Activated naive CD4-positive, alpha-beta T cell treated with anti-CD3 and anti-CD28 coated beads, Interleukin-2, amount 50 U/mL, for 16 hours (primary cell): ENCODE measurements at places on chromosomes 2 and 18.

GRCh38 chr2:241570961-241571581, 12.5 kb downstream of the BOK start:
- DNase-seq: no peak

- DNase-seq: no peak
Measured at GRCh38 chr18:39057423-39058064, 1491.9 kb upstream of the CELF4 start.

- DNase-seq: no peak
Measured at GRCh38 chr2:85734015-85734414, 19.8 kb upstream of the ATOH8 start.

DNA sequence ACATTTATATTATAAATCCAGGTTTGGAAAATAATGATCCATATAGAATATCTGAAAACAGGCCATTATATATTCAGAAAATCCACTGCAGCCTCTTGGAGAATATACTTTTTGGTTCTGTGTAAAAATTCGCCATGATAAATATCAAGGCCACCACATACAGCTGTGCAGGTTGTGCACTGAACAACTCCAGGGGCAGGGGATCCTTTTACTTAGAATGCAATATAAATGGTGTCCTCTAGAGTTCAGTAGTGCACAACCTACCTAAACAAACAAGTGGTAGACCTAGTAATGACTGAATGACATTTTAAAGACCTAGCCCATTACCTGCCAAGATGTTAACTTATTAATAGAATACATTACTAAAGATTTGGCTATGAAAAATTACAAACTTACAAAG, 22.4 kb downstream of the MOGAT1 start:
- no peak for DNase-seq

- no peak for DNase-seq
Measured at GRCh38 chr2:223314811-223315210, 262.8 kb downstream of the KCNE4 start.

- DNase-seq: no peak
Measured at GRCh38 chr2:38446906-38447561, 70.0 kb upstream of the ATL2 start.

DNA sequence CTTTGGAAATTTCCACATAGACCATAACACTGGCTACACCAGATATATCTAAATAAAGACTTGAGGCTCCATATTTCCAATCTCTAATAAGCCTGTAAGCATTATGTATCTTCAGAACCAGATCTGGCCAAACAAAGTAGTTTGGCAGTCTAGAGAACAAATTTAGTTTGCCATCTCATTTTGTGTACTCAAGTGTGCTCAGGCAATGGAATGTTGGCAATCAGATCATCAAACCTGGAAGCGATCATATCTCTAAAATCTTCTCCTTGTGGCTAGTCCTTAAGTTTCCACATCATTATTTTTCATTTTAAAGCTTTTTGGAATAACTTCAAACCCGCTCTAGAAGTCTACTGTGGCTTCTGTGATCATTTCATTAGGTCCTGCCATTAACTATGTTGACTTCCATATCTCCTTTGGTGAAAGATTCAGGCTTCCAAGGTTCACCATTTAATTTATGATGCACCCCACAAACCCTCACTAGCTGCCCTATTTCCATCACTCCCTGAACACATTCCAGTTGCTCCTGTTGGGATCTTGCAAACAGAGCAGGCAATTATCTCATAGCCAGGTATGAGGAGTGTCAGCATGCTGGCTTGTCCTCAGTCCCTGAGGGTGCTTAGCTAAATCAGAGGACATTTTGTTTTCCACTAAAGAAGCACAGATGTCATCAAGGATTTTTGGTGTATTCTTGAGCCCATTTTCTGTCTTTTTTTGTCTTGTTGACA, 46.2 kb downstream of the WDR75 start:
- no peak for DNase-seq

DNA sequence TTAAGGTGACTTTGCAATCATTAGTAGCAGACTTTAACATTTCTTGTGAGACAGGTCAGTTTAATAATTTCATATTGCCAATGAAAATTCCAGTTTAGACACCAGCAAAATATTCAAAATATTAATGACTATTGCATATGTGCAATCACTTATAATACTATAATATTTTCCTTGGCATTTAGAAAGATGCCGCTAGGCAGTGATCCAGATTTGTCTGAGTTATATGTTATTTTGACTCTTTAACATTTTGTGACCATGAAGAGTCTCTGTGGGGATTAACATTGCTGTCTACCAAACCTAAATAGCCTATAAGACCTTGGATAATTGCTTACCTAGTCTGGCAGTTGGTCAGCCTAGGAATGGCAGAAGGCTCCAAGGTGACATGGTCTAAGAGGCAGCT, 389.6 kb downstream of the THSD7B start:
- DNase-seq: no peak

GRCh38 chr18:70046207-70046606, 98.5 kb upstream of the CD226 start:
- DNase-seq: no peak

DNA sequence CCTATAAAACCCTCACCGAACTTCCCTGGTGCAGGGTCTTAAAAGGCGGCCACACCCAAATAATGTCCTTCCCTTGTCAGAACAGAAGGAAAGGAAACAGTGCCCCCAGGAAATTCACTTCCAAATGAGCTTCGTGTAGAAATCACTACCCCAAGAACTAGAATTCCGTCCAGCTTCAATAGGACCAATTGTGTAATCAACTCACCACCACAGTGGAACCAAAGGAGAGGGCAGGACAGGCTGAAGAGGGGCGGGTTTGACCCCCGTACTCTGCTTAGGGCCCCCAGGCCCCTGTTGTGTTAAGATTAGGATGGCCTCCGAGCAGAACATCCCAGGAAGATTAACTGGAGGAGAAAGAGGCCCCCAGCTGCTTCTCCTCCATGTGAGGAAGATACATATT, 24.1 kb downstream of the GPR35 start:
- DNase-seq: no peak

DNA sequence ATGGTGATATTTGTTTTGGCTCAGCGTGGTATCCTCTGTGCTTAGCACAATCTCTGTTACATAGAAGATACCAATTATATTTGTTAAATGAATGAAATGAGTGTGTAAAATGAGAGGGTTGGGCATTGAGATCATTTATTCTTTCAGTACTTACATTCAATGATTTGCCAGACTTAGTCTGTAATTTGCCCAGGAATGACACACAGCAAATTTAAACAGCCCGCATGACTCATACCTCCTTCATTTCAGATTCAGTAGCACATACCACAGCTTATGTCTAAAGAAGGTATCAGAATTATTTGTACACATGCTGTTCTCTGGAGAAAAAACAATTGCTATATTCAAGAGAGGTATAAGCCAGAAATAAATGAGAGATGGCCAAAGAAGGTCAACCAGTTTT, 37.0 kb downstream of the KLHL14 start:
- no peak for DNase-seq

- DNase-seq: no peak
Measured at GRCh38 chr2:17416884-17417391, 101.3 kb downstream of the RAD51AP2 start.
